ENCODE measurements at places on chromosomes 5 and 9. TPM values are rescaled to one million over a fixed set of nuclear protein-coding genes. Genes with fewer than 3 reads are reported as not detected.

The PDE6A gene
- total RNA-seq, result 0.22 TPM

The C9 gene
- not detected for total RNA-seq

The FBP2 gene
- total RNA-seq, result 0.33 TPM

The PCDHGB7 gene
- total RNA-seq, result 7.9 TPM

All from left ventricle myocardium inferior (tissue), 1 donor.